ENCODE measurements at places on chromosomes 5 and 9.

DNA sequence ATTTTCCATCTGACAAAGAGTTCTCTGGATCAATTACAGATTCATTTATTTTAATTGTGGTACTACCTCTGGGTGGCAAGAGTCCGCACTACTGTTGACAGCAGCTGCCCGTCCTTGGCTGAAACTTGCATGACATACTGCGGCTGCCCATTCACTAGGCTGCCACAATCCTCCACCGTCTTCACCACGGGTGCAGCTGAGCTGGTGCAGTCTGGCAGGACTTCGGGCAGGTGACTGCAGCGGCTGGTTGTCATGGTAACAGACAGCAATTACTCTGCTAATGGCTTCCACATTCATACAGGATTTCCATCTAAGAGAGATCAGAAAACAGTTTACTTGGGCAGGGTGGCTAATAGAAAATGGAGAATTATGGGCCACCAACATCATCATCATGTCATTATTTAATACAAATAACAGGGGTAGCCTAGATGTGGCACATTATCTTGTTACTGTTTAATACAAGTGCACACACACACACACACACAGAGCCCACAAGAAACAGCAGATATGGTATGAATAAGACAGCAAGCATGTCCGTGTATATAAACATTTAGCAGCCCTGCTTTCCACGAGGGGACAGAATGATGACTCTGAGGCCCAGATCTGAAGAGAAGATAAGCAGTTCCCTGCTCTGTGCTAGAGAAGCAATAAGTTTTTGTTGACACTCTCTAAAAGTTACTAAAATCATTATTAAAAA, 112.3 kb downstream of the MARCHF3 start:
- no peak for DNase-seq

DNA sequence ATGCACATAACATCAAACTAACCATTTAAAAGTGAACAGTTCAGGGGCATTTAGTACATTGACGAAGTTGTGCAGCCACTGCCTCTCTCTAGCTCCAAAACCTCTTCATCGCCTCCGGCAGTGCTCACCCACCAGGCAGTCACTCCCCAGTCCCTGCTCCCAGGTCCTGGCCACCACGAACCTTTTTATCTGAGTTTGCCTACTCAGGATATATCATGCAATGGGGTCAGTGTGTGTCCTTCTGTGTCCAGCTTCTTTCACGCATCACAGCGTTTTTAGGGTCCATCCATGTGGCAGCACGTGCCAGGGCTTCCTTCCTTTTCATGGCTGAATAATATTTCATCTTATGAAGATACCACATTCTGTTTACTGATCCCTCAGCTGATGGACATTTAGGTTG, 4.6 kb downstream of the AHRR start:
- DNase-seq, result no peak

DNA sequence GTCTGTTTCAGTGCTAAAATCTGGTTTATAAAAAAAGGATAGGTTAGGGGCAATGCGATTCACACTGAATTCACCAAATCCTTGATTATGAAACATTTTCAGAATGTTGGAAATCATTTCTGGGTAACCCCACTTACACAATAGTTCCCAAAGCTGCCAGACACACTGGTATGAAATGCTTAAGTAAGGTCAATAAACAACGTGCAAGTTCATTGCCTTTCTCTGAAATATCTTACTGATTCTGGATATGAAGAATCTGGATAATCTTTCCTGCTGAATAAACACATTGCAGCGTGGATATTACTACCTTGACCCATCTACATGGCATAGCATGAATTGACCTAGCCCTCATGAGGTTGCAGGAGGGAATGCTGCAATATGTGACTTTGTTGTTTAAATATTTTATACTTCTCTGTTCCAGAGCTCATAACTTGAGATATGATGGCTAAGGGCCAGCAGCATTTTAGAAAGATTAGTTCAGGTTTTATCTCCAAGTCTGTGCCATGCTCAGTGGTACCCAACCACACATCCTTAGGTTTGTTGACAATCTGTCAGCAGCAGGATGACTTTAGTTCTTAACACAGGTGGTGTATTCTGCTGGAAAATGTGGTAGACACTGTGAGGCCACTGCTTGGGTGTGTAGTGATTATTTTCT, 121.0 kb downstream of the NREP start:
- no peak for DNase-seq

- DNase-seq, result no peak
These were observed 179.8 kb upstream of the PPP1R26 start for GRCh38 chr9:135299651-135300345.

DNA sequence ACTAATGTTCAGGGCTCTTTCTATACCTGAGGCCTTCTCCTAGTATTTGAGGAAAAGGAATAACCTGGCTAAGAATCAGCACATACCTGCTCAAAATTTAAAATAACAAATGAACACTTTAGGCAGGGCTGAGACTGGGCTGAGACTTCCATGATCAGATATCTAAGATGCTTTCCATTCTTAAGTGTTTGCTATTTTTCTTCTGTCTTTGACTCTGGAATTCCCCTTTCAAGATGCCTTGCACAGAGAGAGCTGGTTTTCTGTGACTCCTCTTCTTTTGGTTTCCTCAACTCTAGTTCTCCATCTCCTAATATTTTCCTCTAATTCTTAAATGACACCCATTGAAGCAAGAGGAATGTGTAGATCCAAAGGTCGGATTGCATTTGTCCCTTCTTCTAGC, 61.1 kb downstream of the DPYSL3 start:
- DNase-seq, result no peak

- DNase-seq, result no peak
These were observed 338.1 kb downstream of the PRELID2 start for GRCh38 chr5:145497052-145497451.

- DNase-seq, result no peak
These were observed 95.1 kb downstream of the DAPK1 start for GRCh38 chr9:87592554-87593358.

GRCh38 chr9:107620801-107621200, 131.2 kb upstream of the KLF4 start:
- no peak for DNase-seq

DNA sequence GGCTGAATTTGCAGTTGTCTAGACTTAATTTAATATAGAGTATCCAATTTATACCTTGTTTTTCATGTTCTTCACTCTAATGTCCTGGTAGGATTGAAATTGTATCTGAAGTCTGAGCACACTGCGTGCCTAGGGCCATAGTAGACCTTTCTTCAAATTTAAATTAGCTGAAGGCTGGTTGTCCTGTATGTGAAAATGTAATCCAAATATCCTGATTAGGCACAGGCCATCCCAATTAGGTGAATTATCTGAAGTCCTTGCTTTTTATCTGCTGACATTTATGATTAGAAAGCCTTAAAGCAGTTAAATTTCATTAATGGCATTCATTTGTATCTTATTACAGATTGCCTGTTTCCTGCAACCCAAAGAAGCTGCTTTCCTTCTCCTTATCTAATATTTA, 20.4 kb downstream of the CDC26 start:
- DNase-seq, result no peak

DNA sequence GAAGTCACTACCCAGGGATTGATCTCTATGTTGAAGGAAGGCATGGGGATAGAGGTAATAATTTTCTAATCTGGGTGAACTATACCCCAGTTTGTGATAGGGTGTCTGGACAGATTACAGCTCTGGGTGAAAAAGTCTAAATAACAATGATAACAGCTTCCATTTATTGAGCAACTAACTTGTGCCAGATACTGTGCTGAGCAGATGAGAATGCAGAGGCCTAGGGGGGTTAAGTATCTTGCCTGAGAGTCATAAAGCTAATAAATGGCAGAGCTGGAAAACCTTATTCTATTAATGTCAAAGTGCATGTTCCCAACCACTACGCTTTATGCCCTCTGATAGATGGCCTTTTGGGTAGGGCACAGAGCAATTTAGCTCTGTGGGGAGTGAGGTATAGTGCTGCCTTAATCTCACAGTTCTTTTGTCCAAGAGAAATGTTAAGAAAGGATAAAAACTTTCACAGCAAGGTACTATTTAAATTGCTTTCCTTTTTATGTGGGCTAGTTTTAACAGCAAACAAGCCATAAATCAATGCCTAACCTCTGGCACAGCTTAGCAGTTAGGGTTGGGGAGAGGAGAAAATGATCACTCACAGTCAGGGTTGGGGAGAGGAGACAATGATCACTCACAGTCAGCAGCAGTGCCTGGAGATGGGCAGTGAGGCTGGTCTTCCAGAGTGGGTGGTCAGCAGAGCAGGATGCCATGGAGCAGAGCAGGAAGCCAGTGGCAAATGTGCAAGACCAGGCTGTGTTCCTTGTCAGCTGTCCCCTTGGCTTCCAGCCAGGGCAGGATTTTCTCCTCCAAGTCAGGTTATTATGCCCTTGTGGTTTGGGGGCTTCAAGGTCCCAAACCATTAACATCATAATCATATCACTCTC, 187.0 kb downstream of the CARTPT start:
- DNase-seq, result no peak

DNA sequence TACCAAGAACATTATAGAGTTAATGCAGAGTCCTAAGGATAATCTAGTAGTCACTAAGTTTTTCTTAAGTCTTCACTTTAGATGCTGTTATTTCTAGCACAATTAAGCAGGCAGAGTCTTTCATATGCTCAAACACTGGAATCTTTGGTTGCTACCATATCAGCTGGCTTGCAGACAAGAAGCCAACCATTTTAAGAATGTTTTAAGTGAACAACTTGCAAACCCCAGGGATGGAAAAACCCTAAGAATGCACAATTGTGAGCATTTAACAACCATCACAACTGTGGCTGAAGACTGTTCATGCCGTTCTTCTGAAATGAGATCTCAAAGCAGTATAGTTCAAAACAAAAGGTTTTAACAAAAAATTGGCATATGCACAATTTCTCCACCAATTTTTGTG, 55.1 kb downstream of the CSNK1A1 start:
- DNase-seq, result no peak

DNA sequence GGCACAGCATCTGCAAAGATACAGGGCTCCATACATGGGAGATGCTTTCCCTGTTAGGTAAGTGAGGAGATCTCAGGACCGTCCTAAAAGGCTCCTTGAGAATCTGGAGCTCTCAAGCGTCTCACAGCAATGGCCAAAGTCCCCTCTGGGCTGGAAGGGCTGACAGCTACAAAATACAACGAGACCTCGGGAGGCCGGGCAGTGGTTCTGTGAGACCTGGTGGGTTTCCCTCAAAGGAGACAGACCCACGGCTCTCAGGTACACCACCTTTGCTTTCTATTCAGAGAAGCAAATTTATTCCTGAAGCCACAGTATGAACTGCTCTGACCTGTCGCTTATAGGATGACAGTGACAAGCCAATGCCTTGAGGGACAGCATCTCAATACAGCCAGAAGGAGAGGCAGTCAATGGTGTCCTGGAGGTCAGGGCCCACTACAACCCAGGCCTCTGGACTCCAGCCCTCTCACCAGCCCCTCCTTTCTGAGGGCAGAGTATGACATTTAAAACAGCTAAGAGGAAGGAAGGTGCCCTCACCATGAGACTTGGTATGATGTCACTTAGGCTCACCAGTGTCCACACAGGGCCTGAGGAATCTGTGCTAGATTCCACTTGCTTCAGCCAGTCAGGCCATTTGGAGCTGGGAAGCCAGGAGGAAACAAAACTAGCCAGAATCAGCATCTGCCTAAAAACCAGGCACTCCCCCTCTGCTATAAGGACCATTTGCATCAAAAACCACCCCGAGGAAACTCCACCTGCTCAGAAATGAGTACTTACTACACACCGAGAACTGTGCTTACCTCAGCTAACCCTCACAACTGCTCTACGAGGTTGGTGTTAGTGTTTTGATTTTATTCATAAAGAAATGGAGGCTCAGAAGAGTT, 86.5 kb upstream of the FSTL4 start:
- DNase-seq, result no peak

- peak; percentile 67 for DNase-seq
These were observed at the start of gene RORB for GRCh38 chr9:74496819-74497747. RORB (plus strand) TSS chr9:74497335; CDS start chr9:74497977, 642 bp downstream.

GRCh38 chr5:132238901-132239500, 11.3 kb upstream of the P4HA2 start:
- DNase-seq, result no peak

- DNase-seq, result no peak
These were observed 209.2 kb upstream of the CD180 start for GRCh38 chr5:67405755-67406154.

GRCh38 chr5:93941897-93942296, 200.5 kb upstream of the POU5F2 start:
- DNase-seq, result no peak

- DNase-seq, result no peak
These were observed 128.6 kb downstream of the ASTN2 start for GRCh38 chr9:117286245-117286644.

GRCh38 chr5:61675015-61675692, 343.1 kb downstream of the ZSWIM6 start:
- DNase-seq, result peak; percentile 42

DNA sequence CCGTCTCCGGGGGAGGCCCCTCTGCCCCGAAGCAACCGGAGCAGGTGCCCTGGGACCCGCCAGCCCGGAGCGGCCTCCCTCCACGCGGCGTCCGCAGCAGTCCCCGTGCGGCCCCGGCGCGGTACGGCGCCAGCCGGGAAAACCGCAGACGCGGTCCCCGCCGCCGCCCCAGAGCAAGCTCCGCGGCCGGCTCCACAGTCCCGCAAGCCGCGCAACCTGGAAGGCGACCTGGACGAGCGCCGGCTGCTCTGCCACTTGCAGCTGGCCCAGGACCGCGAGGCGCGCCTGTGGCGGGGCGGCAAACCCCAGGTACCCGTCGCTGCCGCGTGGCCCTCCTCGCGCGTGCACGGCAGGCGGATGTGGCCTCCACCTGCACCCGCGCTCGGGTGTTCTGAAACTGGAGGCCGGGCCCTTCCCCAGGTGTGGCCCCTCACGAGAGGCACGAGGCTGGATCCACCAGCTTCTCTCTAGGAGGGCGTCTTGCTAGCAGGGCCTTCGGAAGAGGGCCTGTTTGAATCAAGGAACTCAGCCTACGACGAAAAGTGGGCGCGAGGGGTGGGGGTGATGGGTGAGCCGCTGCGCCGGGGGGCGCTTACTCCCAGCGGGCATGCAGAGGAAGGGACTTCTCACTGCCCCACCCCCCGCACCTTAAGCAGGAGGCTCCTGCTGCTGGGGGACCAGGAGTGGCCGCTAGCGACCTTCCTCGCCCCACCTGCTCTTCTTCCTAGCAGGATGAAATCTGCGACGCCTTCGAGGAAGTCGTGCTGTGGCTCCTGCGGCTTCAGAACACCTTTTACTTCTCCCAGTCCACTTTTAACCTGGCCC, 602 bp downstream of the CCNI2 start:
- no peak for DNase-seq

Measured in HuH-7 (cell line).